ENCODE measurements at places on chromosomes 3 and 15. TPM values are rescaled to one million over a fixed set of nuclear protein-coding genes. Genes with fewer than 3 reads are reported as not detected.

Gene CSTA
- polyA plus RNA-seq, result 23.6 TPM

Gene C2CD4A
- polyA plus RNA-seq, result 0.46 TPM

Gene PLCB2
- 12.7 TPM for polyA plus RNA-seq

Gene GPR62
- not detected for polyA plus RNA-seq

Gene CD96
- polyA plus RNA-seq, result 0.69 TPM

Gene RBMS3
- 10.2 TPM for polyA plus RNA-seq

Gene LXN
- 51.2 TPM for polyA plus RNA-seq

Gene CCR9
- polyA plus RNA-seq, result 0.05 TPM

Gene GOLGA8G
- polyA plus RNA-seq, result not detected

Gene CATSPER2
- 1.0 TPM for polyA plus RNA-seq

Gene GOLGA8S
- polyA plus RNA-seq, result 0.18 TPM

Measured in adipose tissue (tissue), 3 donors.